ENCODE measurements at places on chromosomes 12 and 14. TPM values are rescaled to one million over a fixed set of nuclear protein-coding genes. Genes with fewer than 3 reads are reported as not detected.

MTRFR gene
- total RNA-seq, result 13.3 TPM

CLEC4A gene
- total RNA-seq, result 8.3 TPM

HAL gene
- total RNA-seq, result 6.2 TPM

SMCO2 gene
- total RNA-seq, result 0.38 TPM
